ENCODE measurements at places on chromosomes 1 and 21.

DNA sequence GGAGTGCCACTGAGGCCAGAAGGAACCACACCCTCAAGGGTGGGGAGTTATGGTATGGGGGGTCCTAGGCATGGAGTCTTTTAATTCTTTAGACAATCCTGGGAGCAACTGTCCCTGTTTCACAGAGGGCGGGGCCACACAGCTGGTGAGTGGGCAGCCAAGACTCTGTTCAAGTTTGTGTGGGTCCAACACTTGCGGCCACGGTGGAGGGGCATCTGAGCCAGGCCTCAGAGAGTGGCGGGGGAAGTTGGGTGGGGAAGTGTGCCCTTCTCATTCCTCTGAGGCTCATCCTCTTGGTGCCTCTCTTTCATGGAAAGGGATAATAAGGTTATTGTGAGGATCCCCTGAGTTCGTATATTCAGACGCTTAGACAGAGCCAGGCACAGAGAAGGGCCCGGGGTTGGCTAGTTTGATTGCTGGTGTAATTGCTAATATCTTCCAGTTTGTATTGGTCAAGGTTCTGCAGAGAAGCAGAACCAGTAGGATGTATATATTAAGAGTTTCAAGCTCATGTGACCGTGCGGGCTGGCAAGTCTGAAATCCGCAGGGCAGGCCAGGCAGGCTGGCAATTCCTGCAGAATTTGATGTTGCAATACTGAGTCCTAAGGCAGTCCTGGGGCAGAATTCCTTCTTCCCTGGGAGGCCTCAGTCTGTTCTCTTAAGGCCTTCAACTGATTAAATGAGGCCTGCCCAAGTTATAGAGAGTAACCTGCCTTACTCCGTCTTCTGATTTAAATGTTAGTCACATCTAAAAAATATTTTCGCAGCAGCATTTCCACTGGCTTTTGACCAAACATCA lies 15.9 kb downstream of the PCSK9 start:
- no peak for DNase-seq

GRCh38 chr1:186420311-186420710 lies 40.6 kb downstream of the PDC start:
- no peak for DNase-seq

DNA sequence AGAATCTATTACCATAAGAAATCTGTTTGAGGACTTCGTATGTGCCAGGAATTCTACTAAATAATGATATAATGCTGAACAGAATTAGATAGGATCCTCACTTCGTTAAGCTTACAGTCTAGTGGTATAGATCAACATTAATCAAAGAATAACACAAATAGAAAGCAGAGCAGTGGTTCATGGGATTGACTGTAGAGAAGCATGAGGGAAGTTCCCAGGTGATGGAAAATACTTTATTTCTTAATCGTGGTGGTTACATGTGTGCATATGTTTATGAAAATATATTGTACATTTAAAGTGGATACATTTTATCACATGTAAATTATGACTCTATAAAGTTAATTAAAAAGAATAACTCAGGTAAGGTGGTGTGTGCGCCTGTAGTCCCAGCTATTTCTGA lies 110.5 kb downstream of the OSBPL9 start:
- DNase-seq, result no peak

- no peak for DNase-seq
Measured at GRCh38 chr1:150575518-150576366, 3.7 kb downstream of the MCL1 start.

- DNase-seq, result no peak
Measured at GRCh38 chr1:40646315-40646714, 19.2 kb downstream of the RIMS3 start.

- peak; percentile 54 for DNase-seq
Measured at GRCh38 chr1:197774466-197775281, 606 bp downstream of the DENND1B start.

- DNase-seq, result no peak
Measured at GRCh38 chr1:68723791-68724190, 226.9 kb upstream of the DEPDC1 start.

DNA sequence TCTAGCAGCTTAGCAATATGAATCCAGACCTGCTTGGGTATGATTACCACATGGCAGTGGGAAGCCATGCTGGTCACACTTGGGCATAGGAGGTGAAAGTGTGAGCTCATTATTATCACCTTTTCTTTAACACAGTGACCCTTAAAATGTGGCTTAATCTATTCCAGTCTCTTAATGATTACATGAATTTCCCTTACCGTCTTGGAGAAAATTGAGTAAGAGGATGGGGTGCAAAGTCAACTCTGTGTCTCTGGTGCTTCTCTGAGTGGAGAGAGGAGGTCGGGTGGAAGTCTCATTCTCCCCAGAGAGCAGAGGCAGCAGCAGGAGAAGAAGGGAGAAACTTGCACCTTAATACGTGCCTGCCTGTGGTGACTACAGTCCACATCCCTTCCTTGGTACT lies 91.3 kb downstream of the FGGY start:
- no peak for DNase-seq

DNA sequence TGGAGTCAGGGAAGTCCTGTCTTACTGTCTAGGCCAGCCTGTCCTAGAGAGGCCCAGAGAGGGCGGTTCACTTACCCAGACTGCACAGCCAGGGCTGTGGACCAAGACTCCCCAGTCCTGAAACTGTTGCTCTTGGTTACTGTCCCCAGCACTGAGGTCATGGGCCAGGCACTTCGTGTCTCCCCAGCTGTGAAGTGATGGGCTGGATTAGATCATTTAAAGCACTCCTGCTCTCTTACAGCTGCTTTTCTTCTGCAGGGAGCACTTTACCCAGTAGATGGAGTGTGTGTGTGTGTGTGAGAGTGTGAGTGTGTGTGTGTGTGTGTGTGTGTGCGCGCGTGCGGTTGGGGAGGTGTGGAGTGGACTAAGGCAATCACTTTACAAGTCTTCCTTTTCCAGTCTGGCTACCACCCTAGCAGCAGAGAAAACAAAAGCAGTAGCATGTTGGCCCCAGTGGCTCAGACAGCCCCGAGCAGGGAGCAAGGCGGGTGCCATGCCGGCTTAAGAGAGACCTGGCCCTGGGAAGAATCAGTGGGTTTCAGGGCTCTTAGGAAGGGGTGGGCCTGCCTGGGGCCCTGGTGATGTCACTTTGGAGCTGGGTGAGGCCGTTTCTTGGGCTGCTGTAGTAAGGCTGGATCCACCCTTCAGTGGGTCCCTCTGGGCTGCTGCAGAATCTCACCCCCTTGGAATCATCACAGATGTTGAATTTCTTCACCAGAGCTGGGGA lies 2.4 kb downstream of the SPSB1 start:
- no peak for DNase-seq
